ENCODE measurements at places on chromosomes 5 and 9.

DNA sequence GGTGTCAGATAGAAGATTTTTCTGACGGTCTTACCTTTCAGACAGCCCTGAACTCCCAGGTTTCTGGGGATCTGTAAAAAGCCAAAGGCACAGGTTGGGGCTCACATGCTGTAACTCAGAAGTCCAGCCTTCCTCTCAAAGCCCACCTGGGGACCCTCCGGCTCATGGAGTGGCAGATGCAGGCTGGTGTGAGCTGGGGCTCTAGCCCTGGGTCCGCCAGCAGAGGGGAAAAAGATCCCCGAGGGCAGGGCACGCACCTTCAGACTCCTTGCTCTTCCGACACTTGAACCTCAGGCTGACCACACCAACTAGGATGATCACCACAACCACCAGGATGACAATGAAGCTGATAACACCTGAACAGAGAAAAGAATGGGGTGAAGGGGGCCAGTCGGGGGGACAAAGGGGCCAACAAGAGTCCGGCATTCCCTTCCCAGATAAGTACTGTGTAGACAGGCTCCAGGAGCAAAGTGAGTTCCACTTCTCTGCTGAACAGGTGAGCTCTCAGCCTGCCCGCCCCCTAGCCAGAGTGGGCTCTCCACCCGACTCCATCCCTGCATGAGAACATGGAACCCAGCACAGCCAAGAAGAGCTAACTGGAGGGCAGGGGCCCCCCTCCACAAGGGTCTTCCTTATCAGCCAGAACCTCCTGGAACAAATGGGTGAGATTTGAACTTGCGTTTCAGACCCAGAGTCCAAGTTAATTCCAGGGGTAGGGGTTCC lies 7.8 kb downstream of the ECSCR start:
- DNase-seq = no peak

DNA sequence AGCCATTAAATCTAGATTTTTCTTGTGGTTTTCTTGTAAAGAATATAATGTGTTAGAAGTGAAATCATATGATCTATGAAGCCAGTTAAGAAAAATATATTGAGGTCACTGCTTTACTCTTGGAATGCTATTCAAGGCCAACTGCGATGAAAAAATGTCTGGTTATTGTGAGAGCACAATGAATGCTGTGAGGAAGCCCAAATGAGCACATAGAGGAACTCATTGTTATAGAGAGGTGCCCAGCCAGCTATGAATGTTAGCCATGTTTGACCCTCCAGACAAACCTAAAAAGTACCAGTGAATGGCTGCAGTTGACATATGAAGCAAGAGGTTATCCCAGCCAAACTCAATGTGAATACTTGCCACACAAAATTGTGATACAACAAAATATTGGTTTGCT lies 359.8 kb upstream of the FAM174A start:
- DNase-seq = no peak

- DNase-seq = no peak
Measured at GRCh38 chr9:88319936-88320747, 68.1 kb upstream of the SPIN1 start.

- DNase-seq = no peak
Measured at GRCh38 chr5:139982157-139982974, 60.7 kb downstream of the NRG2 start.

GRCh38 chr5:170303549-170303948 lies 6.0 kb upstream of the LCP2 start:
- no peak for DNase-seq

DNA sequence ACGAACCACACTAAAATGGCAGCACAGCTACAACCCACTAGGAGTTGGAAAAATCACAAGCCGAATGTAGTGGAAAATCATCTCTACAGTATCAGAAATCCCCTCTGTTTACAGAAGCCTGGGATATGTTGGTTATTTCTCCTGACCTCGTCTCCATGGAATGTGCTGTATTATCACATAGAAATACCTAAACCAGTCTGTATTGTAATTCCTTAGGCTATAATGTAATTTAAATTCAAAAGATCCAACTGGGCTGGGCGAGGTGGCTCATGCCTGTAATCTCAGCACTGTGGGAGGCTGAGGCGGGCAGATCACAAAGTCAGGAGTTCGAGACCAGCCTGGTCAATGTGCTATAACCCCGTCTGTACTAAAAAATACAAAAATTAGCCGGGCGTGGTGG lies 244.8 kb upstream of the MPDZ start:
- no peak for DNase-seq

- no peak for DNase-seq
Measured at GRCh38 chr5:30607301-30607894, 586.1 kb upstream of the CDH6 start.

- DNase-seq = no peak
Measured at GRCh38 chr9:129836311-129837007, 1.2 kb downstream of the USP20 start.

DNA sequence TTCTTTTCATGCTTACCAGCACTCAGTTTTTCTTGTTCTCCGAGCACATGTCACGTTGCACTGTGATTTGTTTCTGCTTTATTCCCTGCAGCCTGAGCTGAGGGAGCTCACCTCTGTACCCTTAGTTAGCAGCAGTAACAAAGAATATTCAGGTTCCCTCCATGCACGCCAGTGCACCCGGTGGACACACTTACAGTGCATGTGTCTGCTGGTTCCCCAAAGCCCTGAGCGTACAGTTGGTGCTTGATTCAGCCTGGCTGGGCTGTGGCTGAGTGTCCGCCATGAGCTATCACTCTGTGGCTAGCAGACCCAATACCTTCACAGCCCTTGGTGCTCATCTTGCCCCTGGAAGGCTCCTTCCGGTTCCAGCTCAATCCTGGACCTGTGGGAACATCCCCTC lies 93.5 kb downstream of the MVB12B start:
- DNase-seq = no peak

- no peak for DNase-seq
Measured at GRCh38 chr5:68169903-68170302, 45.7 kb upstream of the PIK3R1 start.

DNA sequence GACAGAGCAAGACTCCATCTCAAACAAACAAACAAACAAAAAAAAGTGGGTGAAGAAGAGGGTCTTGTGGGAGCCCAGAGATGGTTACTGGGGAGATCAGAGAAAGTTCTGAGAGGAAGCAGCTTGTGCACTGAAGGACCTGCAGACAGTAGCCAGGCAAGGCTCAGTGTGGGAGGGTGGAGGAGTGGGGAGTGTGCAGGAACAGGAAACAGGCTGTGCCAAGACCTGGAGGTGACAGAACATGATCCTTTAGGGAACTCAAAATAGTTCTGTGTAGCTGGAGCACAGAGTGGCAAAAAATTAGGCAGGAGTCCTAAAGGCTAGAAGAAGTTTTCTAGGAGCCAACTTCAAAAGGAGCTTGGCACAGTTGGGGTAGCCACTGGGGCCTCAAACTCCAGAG lies 19.2 kb upstream of the NANS start:
- DNase-seq = no peak

DNA sequence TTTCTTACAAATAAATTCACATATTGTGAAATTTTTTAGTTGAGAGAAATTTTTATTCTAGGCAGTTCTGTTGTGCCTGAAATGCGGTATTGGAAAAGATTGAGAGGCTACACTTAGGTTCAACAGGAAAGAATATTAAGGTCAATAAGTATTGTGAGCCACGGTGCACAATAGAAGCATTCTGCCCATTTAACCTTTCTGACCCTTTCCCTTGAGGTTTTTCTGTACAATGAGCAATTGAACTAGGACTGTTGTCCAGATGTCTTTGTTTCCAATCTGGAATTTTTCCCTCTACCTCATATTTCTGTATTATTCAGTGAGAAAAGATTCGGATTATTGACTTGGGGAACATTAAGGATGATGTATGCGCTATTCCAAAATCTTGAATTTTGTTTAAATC lies 205.2 kb downstream of the NR3C1 start:
- no peak for DNase-seq

DNA sequence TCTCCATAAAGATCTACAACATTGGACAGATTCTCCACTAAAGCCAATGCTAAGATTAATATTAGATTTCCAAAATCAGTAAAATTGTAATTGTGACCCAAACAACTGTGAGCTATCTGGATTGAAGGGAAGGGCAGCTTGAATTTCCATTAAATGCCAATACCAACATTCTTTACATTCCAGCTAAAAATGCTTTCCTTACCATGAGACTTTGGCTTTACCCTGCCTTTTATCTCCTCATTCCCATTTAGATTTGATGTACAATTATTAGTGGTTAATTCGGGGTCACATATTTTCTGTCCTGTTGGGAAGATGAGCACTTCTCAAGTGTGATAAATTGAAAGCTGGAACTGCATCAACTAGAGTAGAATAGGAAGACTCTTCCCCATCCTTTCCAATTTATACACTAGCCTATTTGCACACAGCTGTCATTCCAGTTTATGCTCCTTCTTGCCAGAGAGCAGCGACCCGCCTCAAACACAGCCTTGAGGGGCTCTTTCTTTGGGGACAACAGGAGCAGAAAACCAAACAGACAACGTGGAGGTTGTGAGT lies 33.1 kb upstream of the MYOT start:
- no peak for DNase-seq

Data from stimulated activated CD4-positive, alpha-beta T cell treated with anti-CD3 and anti-CD28 coated beads, Interleukin-12 subunit alpha, Interleukin-12 subunit beta, amount 100 ng/mL, for 24 hours (primary cell).